ENCODE measurements at places on chromosomes 1 and 21.

DNA sequence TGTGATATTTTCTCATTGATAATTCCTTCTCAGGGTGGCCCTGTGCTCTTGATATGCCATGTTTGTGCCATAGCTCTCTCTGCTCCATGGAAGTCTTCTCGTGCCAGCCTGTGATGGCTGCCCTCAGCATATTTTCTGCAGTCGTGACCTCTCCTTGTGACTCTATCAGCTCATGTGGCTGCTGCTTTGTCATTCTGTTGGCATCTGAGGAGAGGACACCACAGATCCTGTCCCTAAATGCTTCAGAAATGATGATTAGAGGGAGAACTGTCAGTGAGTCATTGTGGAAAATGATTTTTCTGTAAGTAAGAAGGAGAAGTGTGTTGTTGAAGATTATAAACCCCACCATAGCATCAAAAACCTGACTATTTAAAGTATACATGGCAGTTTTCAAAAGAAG lies 286.0 kb downstream of the ADGRL2 start:
- DNase-seq, result no peak

DNA sequence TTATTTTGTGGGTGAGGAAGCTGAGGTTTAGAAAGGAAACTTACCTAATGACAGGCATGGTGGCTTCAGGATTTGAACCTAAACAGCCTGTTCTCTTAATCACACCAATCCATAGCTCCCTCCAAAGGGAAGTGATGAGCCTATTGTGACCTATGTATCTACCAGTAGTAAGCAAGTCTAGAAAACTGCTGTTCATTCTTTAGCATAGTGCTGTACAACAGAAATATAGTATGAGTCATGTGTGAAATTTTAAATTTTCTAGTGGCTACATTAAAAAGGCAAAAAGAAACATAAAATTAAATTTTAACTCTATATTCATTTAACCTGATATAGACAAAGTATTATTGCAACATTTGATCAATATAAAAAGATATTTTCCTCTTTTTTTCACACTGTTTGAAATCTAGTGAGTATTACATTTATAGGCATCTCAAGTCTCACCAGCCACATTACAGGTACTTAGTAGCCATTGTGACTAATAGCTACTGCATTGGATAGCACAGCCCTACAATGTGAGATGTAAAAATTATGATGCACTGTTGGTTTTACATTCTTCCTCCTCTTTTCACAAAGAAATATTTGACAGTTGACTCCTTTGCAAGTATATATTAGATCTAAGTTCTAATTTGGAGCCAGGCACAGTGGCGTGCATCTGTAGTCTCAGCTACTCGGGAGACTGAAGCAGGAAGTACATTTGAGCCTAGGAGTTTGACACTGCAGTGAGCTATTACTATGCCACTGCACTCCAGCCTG lies 16.6 kb downstream of the IPO9 start:
- no peak for DNase-seq

- DNase-seq, result peak; percentile 62
These were observed 10.5 kb downstream of the TENT5C start for GRCh38 chr1:117616356-117616755.

GRCh38 chr1:119611701-119612113 lies 36.4 kb downstream of the ZNF697 start:
- peak; percentile 84 for DNase-seq

- no peak for DNase-seq
These were observed 76.8 kb upstream of the SOX13 start for GRCh38 chr1:203996126-203996525.

DNA sequence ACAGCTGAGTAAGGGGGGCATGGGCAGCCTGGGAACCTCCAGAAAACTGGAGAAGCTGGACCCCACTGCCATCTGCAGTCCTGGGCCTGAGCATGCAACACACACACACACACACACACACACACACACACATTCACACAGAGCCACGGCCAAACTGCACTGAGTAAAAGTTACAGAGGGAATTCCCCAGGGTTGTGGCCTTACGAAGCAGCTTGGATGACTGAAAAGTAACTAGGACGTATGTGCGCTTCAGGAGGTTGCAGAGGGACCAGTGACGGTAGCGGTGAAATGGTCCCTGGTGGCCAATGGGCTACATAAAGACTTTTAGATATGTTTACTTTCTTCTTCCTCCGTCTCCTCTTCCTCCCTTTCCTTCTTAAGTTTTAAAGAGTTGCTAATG lies 232.5 kb upstream of the TMEM51 start:
- DNase-seq, result no peak

- DNase-seq, result no peak
These were observed 249.1 kb downstream of the FOXD2 start for GRCh38 chr1:47686731-47687630.

DNA sequence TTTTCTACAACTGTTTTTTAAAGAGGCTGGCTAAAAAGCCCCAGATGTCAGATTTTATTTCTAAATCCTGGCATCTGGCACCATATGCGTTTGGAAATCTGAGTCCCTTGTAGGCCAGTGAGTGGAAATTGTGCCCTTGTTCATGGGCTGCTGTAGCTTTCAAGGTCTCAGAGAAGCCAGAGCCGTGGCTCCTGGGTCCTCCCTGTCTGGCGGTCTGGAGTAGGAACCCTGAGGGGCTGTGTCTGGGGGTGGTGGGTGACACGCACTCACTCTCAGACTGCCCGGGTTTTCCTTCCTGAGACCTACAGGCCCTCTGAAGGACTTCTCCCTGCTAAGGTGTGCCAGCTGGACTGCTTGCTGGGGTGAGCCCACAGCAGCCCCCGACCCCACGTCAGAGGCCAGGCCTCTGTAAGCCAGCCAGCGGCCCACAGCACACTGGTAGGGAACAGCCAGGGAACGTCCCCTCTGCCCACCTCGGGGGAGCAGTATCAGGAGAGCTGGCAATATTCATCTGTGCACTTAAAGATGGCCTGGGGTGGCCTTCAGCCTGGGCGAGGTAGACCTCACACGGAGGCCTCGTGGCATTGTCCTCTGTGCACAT lies 151.5 kb downstream of the PEX14 start:
- DNase-seq, result no peak

DNA sequence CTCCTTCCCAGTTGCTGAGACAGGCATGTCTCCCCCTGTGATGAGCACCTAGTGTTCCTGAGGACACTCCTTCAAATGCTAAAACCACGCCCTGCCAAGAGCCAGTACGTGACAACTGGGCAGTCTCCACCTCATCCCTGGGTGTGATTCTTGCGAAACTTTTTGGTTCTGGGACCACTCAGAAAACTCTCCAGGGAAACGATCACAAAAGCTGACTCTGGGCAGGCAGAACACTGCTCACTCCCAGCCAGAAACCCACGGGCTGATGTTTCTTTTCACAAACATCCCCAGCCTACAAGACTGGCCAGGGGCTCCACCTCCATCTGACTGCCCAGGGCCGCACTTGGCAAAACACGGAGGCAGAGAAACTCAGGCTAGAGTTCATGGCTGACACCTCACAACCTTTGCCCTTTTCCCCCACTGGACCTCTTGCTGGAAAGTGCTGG lies 24.4 kb downstream of the DHRS3 start:
- no peak for DNase-seq

- DNase-seq, result no peak
These were observed 164.7 kb upstream of the KCNJ15 start for GRCh38 chr21:38092051-38092450.

DNA sequence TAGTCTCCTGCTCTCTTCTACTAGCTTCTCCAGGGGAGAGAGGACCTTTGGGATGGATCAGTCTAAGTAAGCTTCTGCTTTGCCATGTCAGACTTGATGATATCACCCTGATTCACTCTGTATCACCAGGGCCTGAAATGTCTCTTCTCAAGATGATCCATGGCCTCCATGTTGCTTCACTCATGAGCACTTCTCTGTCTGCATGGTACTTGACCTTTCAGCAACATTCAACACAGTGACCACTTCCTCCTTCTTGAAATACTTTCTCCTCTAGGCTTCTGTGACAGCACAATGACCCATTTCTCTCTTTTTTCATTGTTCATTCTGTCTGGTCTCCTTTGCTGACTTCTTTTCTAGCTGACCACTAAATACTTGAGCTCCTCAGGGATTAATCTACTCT lies 35.3 kb upstream of the NGF start:
- DNase-seq, result no peak

GRCh38 chr1:170619241-170620028 lies 44.5 kb upstream of the PRRX1 start:
- no peak for DNase-seq

DNA sequence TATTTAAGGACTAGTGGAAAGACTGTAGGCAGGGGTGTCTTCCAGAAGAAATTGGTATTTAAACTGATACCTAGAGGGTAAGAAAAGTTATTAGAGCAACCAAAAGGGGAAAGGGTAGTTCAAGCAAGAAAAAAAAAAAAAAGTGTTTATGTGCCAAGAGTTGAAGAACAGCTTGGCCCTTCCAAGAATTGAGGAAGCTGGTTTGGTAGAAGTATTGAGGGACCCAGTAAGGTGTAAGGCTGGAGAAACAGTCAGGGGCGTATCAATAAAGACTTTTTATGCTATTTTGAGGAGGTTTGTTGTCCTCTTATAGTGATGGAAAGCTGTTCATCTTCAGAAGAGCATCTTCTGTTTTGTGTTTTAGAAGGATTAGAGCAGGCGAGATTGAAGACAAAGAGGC lies 108.3 kb downstream of the PTPRC start:
- DNase-seq, result no peak

GRCh38 chr1:118948351-118948750 lies 39.8 kb downstream of the TBX15 start:
- no peak for DNase-seq

DNA sequence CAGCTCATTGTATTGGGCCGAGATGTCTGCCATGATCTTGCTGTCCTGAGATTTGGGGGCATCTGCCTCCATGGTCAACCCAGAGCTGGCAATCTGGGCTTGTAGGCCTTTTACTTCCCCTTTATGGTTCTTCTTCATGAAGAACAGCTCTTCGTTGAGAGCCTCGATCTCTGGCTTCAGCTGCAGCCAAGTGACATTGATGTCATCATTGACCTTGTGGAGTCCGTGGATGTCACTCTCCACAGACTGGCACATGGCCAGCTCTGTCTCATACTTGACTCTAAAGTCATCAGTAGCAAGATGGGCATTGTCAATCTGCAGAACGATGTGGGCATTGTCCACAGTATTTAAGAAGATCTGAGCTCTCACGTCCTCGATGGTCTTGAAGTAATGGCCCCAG lies 29.2 kb downstream of the RAP1A start:
- no peak for DNase-seq

DNA sequence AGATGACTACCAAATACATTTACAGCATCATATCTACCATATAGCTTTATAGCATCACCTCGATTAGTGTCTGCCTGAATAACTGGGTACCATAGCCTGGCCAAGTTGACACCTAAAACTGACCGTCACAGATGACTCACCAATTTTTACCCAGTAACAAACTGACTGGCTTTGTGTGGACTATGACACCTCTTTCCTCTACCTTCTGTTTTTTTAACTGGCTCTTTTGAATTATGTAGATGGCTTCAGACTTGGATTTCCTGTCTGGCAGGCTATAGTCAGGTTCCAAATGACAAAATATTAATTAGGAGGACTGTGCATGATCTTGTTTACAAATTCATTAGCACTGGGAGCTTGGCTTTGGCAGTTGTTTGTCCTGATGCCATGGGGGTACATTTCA lies 360.3 kb downstream of the TGFB2 start:
- no peak for DNase-seq

GRCh38 chr1:155729031-155729898 lies 40.4 kb downstream of the DAP3 start:
- DNase-seq, result no peak

DNA sequence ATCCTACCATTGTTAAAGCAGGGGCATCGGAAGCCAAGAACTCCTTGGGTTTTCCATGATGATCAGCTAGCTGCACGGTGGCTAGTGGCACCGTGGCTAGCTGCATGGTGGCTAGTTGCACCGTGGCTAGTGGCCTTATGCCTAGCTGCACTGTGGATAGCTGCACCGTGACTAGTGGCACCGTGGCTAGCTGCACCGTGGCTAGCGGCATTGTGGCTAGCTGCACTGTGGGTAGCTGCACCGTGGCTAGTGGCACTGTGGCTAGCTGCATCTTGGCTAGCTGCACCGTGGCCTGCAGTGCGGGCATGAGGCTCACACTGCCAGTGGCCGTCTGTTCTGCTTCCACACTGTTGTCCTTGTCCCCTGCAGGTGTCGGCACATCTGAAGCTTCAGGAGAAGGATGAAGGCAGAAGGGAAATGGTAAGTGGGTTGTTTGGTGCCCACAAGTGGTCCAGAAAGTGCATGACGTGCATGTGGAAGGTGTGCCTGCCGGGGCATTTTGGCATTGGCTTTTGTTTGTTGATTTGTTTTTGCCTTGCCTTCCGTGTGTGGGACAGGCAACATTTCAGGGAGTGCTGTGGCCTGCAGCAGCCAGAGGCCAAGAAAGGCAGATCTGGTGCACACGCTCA lies 38.6 kb downstream of the TFF3 start:
- no peak for DNase-seq

Measured in mucosa of descending colon (tissue), 3 donors.